ENCODE measurements at places on chromosomes 1 and 21. TPM values are rescaled to one million over a fixed set of nuclear protein-coding genes. Genes with fewer than 3 reads are reported as not detected.

Gene PAX7
- 0.82 TPM for total RNA-seq

Gene OR2T12
- not detected for total RNA-seq

Gene BATF3
- total RNA-seq: 0.91 TPM

Gene S100A12
- 1.3 TPM for total RNA-seq

Gene GJB3
- not detected for total RNA-seq

Gene POGZ
- 96.5 TPM for total RNA-seq

Gene MMP23B
- total RNA-seq: 0.64 TPM

Gene SPRR2E
- total RNA-seq: not detected

Gene PRRX1
- 13.3 TPM for total RNA-seq

Gene GPR61
- total RNA-seq: 10.9 TPM

Gene ICOSLG
- 0.91 TPM for total RNA-seq

Gene MCOLN3
- 0.64 TPM for total RNA-seq

Gene SPRR4
- not detected for total RNA-seq

Gene COL8A2
- total RNA-seq: 1.2 TPM

Gene MYOC
- 0.27 TPM for total RNA-seq

Gene RAB25
- not detected for total RNA-seq

Gene CENPL
- 16.2 TPM for total RNA-seq

Gene NHLH1
- 14.3 TPM for total RNA-seq

Gene KCNH1
- total RNA-seq: 12.1 TPM

Gene NR0B2
- not detected for total RNA-seq

Gene GPR52
- total RNA-seq: 7.3 TPM

Gene WNT4
- total RNA-seq: 3.7 TPM

Gene CR1L
- total RNA-seq: 0.73 TPM

Gene LRRC38
- total RNA-seq: 2.4 TPM

Gene SON
- 208 TPM for total RNA-seq

Gene ZNF691
- 9.5 TPM for total RNA-seq

Gene VAV3
- total RNA-seq: 19.5 TPM

Gene GJA8
- not detected for total RNA-seq

Gene ZNF593OS
- total RNA-seq: 1.5 TPM

Gene FMO1
- total RNA-seq: 2.7 TPM

Gene FAM72B
- 1.7 TPM for total RNA-seq

Gene BMP8B
- total RNA-seq: 1.5 TPM

Gene FCRL4
- total RNA-seq: not detected

Gene EVA1C
- total RNA-seq: 7.6 TPM

Gene GNAT2
- not detected for total RNA-seq

Gene MYOG
- total RNA-seq: not detected

Gene C1orf105
- not detected for total RNA-seq

Gene NUAK2
- total RNA-seq: 1.3 TPM

Gene PEF1
- total RNA-seq: 29.2 TPM

Gene ZCCHC17
- 32.7 TPM for total RNA-seq

Gene GNAI3
- total RNA-seq: 13.2 TPM

Gene CASZ1
- 1.7 TPM for total RNA-seq

Gene RRAGC
- total RNA-seq: 16.2 TPM

Gene GPR25
- total RNA-seq: not detected

Gene KCNQ4
- 2.0 TPM for total RNA-seq

Gene FASLG
- not detected for total RNA-seq

Gene FAM163A
- 0.36 TPM for total RNA-seq

Gene GPR157
- total RNA-seq: 0.45 TPM

Gene FCRL6
- total RNA-seq: not detected

Gene OR2T33
- 0.64 TPM for total RNA-seq

Gene SYTL1
- 0.36 TPM for total RNA-seq

Gene PLA2G2D
- total RNA-seq: not detected

Gene IGSF5
- total RNA-seq: 1.8 TPM

Gene VAMP3
- 33.6 TPM for total RNA-seq

Gene OR10J5
- 0.64 TPM for total RNA-seq

Gene PRELP
- 0.27 TPM for total RNA-seq

Gene PTGER3
- 44.7 TPM for total RNA-seq

Gene KRTAP11-1
- total RNA-seq: not detected

Gene LCE1F
- total RNA-seq: not detected

Gene RAVER2
- 21.4 TPM for total RNA-seq
